ENCODE measurements at places on chromosomes 13 and 19.

GRCh38 chr13:95499811-95500712, 52.5 kb upstream of the CLDN10 start:
- no peak for DNase-seq

- no peak for DNase-seq
These were observed 12.8 kb upstream of the UPF3A start for GRCh38 chr13:114268344-114269280.

- no peak for DNase-seq
These were observed 55.5 kb downstream of the MLLT1 start for GRCh38 chr19:6224308-6224675.

DNA sequence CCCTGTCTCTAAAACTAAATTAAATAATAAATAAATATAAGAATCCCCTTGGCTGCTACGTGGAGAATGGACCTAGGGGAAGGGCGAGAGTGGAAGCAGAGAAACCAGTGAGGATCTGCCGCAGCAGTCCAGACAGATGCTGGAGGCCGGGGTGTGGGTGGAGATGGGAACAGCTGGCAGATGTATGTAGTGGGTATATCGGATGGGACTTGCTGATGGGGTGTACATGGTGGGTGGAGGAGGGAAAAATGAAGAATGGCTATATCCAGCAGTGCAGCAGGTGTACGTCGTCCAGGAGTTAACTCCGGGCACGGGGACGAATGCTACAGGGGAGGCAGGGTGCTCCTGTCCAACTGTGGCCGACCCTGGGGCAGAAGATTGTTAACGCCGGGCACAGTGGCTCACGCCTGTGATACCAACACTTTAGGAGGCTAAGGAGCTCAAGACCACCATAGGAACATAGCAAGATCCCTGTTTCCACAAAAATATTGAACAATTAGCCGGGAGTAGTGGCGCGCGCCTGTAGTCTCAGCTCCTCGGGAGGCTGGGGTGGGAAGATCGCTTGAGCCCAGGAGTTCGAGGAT, 654 bp downstream of the CEP89 start:
- no peak for DNase-seq

GRCh38 chr19:49271080-49271753, 53.8 kb downstream of the SLC6A16 start:
- no peak for DNase-seq

DNA sequence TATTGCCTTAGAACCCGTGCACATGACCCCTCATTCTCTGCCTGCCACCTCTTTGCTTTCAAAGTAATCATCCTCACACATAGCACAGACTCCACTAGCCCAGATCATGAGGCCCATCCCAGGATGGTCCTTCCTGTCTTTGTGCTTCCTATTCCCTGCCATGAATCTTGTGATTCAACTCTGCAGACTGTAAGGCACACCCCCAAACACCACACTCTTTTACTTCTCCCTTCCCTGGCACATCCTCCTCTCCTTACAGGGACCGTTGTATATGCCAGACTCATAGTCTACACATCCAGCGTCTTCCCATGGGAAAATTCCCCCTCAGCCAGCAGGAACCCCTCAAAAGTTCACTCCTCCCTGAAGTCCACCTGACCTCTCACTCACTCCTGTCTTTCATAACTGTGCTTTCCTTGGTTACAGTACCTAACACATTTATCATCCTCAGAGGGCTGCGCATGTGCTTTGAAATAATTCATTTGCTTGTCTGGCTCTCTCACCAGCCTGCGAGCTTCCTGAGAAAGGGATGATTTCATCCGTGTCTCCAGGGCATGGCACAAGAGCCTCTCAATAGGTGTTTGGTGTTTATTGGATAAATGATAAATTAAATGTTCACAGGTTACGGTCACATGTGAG, 26.8 kb upstream of the LRCH1 start:
- no peak for DNase-seq

DNA sequence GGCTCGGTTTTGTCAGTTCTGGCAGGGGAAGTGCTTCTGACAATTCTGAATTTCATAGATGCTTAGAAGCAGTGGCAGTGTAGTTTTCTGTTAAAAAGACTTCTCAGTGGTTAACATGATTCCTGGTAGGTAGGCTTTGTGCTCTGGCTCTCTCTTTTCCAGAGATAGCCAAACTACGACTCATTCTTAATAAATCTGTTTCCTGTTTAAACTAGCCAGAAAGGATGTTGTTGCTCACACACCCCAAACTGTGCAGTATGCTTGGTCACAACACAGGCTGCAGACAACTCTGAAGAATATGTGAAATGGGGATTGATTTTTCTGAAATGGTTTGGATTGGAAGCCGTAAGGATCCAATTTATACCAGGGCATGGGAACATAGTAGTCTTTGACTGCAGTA, 711.5 kb downstream of the PCDH17 start:
- no peak for DNase-seq

- no peak for DNase-seq
These were observed 34.7 kb upstream of the IRS2 start for GRCh38 chr13:109821103-109821502.

DNA sequence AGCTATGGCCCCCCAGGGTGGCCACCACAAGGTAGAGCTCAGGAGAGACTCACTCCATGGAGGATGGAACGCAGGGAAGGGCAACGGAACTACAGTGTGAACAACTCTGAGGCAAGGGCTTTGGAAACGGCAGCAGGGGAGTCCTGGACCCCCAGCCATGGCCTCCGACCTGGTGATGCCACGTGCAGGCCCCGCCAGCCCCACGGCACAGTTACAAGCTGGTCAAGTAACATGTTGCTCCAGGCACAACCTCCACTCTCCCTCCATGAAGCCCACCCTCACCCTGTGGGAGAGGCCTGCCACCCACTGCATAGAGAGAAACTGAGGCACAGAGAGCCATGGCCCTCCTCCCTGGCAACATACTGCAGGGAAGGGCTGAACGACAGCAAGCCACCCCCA, 9.1 kb upstream of the CERS1 start:
- no peak for DNase-seq

DNA sequence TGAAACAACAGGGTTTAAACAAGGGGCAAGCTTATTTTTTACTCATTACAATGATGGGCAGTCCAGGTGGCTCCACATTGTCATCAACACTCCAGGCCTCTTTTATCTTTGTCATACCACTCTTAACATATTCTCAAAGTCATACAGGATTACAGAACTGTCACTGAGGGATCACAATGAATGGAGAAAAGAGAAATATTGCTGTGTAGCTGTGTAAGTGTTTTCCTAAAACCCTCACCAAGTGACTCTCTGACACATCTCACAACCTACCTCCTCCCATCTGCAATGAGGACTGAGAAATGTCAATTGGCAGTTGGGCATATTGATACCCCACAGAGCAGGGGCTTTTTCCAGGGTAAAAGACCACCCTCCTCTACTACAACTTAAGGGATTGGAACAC, 562.1 kb downstream of the TBC1D4 start:
- no peak for DNase-seq

DNA sequence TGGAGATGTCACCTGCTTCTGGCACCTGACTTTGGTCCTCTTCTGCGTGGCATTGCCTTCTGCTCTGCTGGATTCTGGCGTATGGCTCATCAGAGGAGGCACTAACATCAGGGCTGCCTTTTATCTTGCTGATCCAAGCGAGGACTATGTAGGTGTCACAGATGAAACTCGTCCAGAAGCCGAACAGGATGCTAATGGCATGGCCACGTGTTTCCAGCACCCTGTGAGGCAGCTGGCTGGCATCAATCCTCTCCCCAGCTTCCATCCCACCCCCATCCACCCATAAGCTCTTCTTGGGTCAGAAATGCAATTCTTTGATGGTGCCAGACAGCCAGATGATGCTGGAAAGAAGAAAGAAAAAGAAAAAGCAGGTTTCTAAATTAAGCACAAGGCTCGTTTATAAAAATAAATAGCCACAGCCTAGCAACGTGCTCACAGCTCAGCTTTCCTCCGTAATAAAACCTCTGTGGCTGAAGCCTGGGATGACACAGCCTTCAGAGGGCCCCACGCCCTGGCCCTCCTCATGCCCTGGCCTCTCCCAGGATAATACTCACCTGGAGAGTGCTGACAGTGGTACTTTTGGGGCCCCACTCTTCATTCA, 212.9 kb upstream of the SERP2 start:
- no peak for DNase-seq

DNA sequence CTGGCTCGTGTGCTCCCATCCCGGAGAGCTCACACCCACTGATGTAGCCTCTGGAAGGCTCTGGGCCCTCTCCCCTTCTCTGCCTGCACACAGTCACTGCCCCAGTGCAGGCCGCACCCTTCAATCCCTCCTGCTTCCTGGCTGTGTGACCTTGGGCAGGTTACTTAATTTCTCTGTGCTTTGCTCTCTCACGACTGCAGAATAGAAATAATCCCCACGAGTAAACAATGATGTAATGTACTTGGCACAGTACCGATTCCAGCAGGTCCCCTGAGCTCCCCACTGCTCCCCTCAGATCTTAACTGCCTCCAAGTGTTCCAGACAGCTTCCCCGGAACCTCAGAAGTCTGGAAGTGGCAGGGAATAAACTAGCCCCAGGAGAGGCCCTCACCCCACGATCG, 16.1 kb downstream of the LIG1 start:
- DNase-seq, result no peak

DNA sequence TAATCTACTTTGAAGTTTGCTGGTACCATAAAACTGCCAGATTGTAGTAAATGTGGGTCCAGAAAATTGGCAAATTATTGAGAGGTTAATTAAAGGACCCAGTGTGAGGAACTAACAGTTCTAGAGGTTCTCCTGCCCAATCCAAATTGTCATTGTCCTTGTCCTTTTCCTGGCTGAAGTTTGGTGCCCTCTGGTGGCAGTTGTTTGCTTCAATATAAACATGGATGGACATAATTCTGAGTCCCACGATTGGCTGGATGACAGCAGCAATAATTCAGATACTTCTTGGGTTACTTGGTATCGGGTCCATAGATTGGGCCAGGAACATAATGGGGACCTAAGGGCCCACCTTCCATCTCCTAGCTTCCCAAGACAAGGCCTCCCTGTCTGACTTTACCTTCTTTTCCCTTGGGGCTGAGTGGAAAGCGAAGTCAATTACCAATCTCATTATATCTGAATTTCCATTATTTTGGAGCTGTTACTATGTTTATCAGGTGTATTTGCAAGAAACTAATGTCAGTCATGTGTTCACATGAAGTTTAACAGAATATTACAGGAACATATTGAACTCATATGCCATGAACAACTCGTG, 33.8 kb upstream of the GARRE1 start:
- DNase-seq, result peak; percentile 64

DNA sequence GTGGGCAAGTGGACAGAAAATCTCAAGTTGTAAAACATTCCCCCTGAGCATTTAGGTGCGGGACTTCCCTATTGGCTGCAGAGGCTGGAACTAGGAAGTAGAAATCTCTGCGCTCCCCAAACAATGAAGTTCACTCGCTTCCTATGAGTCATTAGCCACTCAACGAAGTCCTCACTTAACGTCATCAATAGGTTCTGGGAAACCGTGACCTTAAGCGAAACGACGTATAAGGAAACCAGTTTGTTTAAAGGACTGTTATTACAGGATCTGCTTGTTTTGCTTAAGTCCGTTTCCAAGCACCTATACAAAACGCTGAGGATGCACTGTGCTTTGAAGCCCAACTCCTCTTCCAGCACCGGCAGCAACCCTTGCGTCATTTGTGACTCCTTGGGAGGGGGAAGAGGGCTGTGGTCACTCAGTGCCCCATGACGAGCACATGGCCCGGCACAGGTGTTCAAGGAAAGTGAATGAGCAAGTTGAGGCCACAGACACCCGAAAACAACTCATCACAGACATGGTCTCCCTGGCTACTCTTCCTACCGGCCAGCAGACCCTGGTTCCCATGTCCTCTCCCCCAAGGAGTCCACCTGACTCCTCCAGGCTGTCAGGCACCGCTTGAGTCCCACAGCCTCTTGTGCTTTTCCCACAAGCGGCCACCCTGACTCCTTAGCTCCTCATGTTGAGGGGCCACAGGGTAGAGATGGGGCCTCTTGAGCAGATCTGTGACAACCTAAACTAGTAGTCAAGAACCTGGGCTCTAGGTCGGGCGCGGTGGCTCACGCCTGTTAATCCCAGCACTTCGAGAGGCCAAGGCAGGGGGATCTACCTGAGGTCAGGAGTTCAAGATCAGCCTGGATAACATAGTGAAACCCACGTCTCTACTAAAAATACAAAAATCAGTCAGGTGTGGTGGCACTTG, 4.8 kb downstream of the RPS16 start:
- DNase-seq, result peak; percentile 42

DNA sequence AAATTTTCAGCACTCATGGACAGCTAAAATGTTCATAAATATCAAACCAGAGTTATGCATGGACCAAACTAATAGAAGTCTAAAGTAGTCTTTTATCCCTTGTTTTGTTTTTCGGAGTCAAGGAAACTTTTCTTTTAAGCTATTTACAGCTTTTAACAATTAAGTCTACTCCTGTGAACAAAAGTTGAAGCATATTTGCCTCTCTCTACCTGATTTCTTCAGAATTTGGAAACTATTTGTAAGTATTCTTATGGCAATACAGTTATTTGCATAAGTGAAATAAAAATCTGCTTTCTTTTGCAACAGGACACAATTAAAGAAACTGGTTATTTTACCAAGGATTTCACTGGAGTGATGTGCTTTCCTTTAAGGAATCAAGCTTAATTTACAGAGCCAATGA, 47.1 kb upstream of the ANKRD10 start:
- DNase-seq, result no peak

GRCh38 chr13:78660495-78660857, 1.5 kb upstream of the OBI1 start:
- DNase-seq, result no peak

DNA sequence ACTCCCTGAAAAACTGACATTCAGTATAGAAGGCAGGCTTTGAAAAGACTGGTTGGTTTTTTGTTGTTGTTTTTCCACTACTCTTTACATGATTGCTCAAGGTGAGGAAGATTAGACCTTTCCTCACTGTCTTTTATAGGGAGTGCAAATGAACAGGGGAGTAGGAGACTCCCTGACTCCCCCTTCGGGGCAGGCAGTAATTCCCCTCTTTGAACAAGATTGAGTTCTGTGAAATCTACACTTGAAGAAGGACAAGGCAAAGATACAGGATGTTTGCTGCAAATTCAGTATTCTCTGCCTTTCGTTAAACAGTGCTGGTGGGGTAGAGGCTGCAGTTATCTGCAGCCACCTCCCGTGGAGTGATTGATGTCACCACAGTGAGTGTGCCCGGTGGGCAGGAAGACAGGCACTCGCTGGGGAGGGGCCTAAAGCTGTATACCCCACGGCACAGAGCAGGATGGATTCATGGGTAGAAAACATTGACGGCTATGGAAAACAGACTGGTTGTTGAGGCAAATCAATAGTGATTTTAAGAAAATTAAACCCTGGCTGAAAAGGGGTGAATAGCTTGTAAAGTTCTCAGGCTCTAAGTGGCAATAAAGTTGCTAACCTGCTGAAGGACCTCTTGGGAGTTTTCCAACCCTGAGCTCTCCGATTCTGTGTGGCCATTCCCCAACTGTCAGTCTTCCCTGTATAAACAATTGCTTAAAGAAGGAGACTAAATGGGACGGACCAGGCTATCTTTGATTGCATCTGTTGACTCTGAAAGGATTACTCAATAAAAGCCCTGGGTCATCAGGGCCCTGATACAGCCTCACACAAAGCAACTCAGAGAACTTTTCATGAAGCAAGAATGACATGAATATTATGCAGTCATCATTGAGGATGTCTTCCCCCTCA, 308.3 kb downstream of the TBC1D4 start:
- DNase-seq, result no peak
